ACHN (cell line): ENCODE measurements at places on chromosomes 5 and 9.

- peak; percentile 66 for DNase-seq
Measured at GRCh38 chr9:69919461-69920061, 98.9 kb downstream of the CFAP95 start.

DNA sequence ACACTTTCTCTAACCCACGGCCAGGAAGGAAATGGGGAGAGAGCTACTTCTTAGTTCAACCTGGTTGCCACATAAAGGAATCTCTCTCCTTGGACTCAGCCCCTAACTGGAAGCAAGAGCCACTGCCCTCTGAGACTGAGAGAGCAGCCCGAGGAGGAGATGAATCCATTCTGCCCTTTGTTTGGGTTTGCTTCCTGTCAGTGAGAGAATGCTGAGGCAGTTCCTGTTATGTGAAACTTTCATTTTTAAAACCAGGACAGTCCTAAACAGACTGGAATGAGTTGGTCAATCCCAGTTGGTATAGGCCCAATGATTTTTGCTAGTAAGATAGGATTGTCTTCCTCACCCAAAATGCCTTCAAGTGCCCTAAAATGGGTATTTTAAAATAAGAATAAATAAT lies 205.1 kb downstream of the NTRK2 start:
- no peak for DNase-seq

DNA sequence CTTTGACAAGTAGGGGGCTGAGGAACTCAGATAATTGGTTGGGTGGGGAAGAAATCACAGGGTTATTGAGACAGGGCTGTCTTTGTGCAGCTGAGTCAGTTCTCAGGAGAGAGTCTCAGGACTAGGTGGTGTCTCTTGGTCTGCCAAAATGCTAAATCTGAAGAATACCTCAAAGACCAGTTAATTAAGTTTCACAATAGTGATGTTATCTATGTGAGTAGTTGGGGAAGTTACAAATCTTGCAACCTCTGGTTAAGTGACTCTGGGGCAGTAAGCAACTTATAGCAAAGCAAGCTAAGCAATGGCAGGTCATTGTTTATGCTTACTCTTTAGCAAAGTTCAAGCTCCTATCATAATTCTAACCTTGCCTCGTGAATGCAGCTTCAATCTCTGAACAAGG lies 53.6 kb downstream of the GIN1 start:
- no peak for DNase-seq

DNA sequence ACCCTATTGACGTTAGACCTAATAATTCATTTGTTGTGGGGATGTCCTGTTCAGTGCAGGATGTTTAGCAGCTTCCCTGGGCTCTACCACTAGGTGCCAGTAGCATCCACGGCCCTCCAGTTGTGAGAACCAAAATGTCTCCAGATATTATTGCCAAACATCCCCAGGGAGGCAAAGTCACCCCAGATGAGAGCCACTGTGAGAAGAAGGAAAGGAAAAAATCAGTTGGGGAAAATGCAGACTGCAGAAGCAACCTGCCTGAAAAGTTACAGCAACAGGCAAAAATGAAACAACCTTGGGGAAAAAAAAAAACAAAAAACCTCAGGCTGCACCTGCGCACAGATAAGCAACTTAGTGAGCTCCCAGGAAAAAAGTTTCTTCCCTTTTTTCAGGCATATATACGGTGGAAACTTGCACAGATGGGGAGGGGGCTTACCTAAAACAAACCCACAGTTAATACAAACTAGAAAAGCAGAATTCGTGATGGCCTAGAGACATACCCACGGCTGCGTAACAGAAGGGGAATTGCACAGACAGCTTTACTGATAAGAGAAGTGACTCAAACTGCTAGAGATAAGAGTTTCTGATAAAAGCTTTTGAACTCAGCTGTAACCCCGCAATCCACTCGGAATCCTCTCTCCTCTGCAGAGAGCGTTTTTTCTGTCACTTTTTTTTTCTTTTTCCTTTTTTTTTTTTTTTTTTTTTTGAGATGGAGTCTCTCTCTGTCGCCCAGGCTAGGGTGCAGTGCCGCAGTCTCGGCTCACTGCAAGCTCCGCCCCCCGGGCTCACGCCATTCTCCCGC lies 29.8 kb upstream of the FBP1 start:
- DNase-seq: peak; percentile 74

- DNase-seq: no peak
Measured at GRCh38 chr5:7094626-7095025, 301.3 kb upstream of the ADCY2 start.

DNA sequence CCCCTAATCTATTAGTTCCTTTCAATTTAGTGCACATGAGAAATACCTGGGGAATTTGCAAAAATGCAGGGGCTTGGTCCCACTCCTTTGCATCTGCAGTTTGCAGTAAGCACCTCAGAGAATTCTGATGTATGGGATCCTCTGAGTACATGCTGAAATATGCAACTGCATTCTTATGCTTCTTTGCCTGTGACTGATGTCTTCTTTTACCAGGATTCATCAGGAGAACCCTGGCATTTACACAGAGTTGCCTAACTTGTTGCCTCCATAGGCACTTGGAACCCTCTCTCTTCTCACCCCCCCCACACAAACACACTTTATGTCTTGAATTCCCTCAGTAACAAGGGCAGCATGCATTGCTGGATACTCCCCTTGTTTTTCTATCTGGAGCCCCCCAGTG lies 173.1 kb downstream of the KDM4C start:
- DNase-seq: peak; percentile 17
